CD8-positive, alpha-beta memory T cell (primary cell): ENCODE measurements at places on chromosomes 12 and 14.

DNA sequence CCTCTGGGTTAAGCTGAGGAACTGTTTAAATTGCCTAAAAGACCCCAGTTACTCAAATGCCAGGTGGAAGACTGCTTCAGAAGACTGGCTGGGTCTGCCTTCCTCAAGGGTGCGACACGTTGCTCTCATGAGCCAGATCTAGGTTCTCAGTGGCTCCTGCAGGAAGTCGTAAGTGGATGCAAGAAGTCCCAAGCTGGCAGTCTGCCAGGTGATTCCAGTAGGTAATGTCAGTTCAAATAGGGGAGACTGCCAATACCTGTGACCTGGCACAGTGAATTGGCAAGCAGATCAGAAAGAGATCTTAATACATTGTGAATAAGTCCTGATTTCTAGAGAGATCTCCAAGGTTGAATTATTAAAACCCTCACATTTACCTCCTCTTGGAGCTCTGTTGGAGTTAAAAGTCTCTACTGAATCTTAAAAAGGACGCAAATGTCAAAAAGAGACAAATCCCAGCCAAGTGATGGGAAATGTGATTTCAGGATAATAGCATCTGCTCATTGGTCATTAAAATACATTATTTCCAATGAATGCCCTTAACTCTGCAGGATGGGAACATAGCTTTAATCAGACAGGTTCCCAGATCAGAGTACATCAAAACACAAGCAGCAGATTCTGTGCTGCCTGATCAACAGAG is 98.8 kb upstream of the FRMD6 start:
- DNase-seq = no peak

- DNase-seq = no peak
Observed at GRCh38 chr12:26636710-26637328, 196.2 kb downstream of the ITPR2 start.

DNA sequence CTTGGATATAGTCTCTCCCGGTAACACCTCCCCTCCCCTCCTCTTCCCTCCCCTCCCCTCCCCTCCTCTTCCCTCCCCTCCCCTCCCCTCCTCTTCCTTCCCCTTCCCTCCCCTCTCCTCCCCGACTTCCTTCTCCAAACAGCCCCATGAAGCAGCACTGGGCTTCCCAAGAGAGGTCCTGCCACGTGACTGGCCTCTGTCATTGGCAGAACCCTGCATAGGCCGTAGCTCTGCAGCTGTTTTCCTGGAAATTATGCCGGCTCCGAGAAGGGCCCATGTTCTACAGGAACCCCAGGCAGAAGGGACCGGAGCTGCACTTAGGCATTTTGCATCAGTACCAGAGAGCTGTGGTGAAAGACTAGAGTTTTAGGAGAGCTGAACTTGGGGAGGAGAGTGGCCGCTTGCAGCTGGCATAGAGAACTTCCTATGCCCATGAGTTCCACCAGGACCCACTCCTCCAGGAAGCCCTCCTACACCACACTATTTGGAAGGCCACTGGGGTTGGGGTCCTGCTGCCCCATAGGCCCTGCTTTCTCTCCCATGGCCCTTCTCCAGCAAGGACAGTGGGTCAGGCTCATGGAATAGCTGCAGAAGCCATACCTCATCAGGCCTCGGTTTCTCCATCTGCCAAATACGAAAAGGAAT is 5.1 kb upstream of the TNFAIP2 start:
- DNase-seq = no peak

GRCh38 chr12:76084863-76085519 is 506 bp upstream of the NAP1L1 start:
- DNase-seq = peak; percentile 82

DNA sequence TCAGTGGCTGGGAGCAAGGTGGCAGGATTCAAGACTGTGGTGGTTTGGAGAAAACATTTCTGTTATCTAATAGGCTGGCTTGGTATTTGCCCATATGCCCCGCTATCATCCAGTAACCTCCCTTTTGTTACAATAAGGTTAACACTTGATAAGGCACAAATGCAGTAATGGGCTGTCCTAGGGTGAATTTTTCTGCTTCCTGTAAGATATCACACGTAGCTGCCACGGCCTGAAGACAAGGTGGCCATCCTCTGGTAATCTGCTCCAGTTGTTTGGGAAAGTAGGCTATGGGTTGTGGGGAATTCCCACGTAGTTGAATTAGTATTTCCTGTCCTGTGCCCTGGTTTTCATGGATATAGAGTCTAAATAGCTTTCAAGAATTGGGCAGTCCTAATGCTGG is 23.1 kb downstream of the ANG start:
- DNase-seq = no peak

GRCh38 chr12:93624595-93625294 is 52.3 kb downstream of the SOCS2 start:
- no peak for DNase-seq
